ENCODE measurements at places on chromosomes 4 and X.

- no peak for DNase-seq
Measured at GRCh38 chr4:159297091-159297490, 194.2 kb downstream of the RAPGEF2 start.

DNA sequence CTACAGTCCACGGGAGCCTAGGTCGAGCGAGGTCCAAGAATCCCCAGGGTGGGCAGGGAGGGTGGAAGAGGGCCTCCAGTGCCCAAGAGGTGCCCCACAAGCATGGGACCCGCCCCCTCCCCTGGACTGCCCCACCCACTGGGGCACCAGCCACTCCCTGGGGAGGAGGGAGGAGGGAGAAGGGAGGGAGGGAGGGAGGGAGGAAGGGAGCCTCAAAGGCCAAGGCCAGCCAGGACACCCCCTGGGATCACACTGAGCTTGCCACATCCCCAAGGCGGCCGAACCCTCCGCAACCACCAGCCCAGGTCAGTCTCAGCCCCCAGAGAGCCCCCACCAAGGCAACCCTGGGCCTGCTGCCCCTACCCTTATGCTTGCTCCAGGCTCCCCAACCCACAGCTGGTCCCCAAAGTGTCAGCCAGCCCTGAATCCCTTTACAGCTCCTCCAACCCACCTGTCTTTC, at the start of gene GATA1:
GATA1 (plus strand) TSS at position 250 of the 460 bp plus-strand sequence. CDS start 4,520 bp downstream, outside the sequence.
- no peak for DNase-seq

DNA sequence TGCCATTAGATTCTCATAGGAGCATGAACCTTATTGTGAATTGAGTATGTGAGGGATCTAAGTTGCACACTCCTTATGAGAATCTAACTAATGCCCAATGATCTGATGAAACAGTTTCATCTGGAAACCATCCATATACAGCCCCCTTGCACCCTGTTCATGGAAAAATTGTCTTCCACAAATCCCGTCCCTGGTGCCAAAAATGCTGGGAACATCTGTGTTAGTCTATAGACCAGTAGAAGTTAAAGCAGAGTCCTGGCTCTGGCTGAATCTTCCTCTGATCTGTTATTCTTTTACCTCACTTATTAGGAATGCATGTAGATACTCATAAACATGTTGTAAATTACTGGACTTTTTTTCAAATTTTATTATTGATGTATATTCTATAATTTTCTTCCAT, 29.2 kb downstream of the SULT1B1 start:
- no peak for DNase-seq

DNA sequence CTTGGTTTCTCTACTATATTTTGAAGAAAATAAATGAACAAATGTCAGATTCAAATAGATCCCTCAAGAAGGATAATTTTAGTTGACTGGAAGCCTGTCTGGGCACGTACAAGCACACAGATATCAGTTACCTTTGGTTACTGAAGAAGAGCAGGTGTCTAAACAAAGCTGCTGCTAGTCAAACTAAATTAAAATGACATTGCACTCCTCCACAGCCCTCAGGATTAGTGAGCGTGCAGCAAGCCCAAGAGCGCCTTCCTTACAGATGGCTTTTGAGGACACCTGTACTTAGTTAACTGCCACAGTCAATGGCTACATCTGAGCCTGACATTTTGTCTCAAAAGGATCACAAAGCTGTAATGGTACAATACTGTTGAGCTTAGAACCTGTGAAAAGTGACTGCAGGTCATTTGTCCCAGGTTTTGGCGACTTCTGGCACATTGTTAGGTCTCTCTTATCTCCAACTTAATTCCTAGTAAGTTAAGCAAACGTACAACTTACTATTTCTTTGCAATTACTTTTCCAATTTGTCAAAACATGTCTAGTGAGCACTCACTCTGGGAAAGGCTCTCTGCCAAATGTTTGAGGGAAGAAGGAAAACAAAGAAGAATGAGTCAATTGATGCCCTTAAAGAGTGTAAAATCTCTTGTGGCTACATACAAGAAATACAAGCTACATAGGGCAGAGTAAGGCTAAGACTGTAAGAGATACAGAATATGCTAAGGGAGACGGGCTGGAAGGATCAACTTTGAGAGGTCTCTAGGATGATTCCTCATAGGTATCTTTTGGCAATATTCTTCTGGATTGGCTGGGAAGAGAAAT, 25.6 kb upstream of the DAPP1 start:
- DNase-seq: peak; percentile 52

GRCh38 chr4:24382381-24382780, 202.0 kb downstream of the DHX15 start:
- no peak for DNase-seq

- DNase-seq: no peak
Measured at GRCh38 chr4:145909773-145910172, 28.9 kb downstream of the ZNF827 start.
